Activated CD4-positive, alpha-beta T cell treated with anti-CD3 and anti-CD28 coated beads, Interleukin-2, amount 10 ng/mL, durations not matched to agents 7 days and 5 days (primary cell): ENCODE measurements at places on chromosomes 11 and 22.

DNA sequence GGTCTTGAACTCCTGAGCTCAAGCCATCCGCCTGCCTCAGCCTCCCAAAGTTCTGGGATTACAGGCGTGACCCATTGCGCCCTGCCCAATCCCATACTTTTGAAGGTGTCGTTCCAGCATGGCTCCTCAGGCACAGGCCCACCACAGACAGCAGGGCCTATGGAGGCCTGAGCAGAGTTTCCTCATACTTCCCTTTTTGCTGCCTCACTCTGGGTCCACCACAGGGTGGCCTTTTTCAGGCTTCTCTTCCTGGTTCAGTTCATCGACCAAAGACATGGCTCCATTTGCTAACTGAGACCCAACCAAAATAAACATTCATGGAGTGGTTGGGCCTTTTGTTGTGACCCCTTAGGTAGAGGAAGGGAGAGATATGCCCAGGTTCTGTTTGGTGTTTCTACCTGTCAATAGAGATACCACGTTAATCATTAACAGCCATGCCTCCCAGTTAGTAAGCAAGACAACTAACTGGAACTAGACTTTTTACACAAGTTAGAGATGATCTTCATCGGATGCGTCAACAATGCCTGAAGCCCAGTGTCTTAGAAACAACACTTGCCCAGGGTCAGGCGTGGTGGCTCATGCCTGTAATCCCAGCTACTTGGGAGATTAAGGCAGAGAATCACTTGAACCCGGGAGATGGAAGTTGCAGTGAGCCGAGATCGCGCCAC lies 35.1 kb downstream of the TRIOBP start:
- no peak for DNase-seq

GRCh38 chr22:19902245-19902715 lies 39.3 kb upstream of the COMT start:
- DNase-seq = no peak

- no peak for DNase-seq
Observed at GRCh38 chr11:4916581-4916980, 2.6 kb downstream of the OR51G2 start.

GRCh38 chr11:30447058-30447640 lies 124.2 kb downstream of the ARL14EP start:
- no peak for DNase-seq

- no peak for DNase-seq
Observed at GRCh38 chr11:131693756-131694155, 323.3 kb downstream of the NTM start.

DNA sequence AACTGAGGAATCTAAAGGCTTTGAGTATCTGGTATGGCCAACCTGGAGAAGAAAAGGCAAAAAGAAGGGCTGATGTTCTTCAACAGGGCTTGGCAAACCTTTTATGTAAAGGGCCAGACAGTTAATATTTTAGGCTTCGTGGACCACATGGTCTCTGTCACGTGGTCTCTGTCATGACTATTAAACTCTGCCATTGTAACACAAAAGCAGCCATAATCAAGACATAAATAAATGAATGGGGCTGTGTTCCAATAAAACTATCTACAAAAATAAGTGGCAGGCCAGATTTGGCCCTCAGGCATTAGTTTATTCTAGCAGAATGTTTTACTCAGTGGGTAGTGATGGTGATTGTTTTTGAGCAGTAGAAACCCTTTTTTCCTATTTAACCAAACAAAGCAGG lies 483 bp upstream of the ACCSL start:
- DNase-seq = no peak

DNA sequence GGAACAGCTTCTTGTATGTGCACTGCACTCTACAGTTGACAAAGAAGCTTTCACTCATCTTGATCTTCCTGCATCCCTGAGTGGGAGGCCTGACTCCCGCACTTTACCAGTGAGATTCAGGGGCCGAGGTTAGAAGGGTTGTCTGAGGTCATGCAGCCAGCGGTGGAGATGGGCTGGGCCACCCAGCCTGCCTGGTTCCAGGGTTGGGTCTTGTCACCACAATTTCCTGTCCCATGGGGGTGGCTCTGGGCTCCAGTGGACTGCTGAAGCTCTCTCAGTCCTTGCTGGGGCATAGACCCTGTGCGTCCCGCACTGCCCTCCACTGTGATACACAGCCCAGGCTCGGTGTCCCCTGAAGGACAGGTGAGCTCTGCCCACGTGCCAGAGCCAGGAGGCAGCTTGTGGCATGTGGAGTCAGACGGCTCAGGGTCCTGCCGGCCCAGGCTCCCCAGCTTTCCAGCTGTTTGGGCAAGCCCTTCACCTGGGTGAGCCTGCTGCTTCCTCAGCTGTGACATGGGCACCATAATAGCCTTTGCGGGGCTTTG lies 6.9 kb upstream of the MYO7A start:
- no peak for DNase-seq

- no peak for DNase-seq
Observed at GRCh38 chr22:46846832-46847355, 84.4 kb downstream of the TBC1D22A start.

- no peak for DNase-seq
Observed at GRCh38 chr11:60378354-60378753, at the start of gene MS4A7. MS4A7 (plus strand) TSS chr11:60378532; CDS start chr11:60383142, 4,610 bp downstream.

GRCh38 chr11:35494957-35495490 lies 30.4 kb downstream of the PAMR1 start:
- no peak for DNase-seq

GRCh38 chr11:114880442-114880841 lies 202.1 kb downstream of the NXPE2 start:
- no peak for DNase-seq

DNA sequence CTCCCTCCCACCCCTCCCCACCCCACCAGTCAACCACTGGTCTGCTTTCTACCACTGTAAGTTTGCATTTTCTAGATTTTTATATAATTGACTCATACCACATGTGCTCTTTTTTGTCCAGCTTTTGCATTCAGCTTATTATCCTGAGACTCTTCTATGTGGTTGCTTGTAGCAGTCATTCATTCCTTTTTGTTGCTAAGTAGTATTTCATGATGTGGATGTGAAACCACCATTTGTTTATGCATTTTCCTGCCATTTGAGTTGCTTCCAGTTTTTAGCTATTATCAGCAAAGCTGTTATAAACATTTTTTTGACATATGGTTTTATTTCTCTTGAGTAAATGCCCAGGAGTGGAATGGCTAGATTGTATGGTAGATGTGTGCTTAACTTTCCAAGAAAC lies 77.0 kb upstream of the FGF3 start:
- DNase-seq = no peak

DNA sequence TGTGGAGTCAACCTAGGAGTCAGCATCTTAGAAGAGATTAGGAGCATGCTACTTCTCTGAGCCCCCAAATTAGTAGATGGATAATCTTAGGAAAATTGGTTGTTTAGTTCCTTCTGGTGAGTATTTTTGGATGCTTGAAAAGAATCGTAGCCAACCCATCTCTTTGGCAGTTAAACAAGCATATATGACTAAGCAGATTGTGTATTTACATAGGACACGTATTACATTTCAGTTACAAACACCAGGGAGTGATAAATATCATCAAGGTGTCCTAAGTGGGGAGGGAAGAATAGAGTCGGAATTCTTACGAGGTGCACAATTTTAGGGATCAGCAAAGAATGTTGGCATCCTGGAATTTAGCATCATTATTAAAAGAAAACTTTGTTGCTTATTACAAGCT lies 13.5 kb downstream of the PLET1 start:
- DNase-seq = no peak
